Activated T-helper 1 cell treated with anti-CD3 and anti-CD28 coated beads, Interleukin-12 subunit alpha, Interleukin-12 subunit beta, Interleukin-2, Interleukin-4 antibody, amounts not matched to agents 30 ng/mL and 10 ng/mL and 1 ng/mL, durations not matched to agents 14 hours and 24 hours and 36 hours (primary cell): ENCODE measurements at places on chromosomes 2 and 18. TPM values are rescaled to one million over a fixed set of nuclear protein-coding genes. Genes with fewer than 3 reads are reported as not detected.

The CDK5R2 gene
- not detected in 2 replicates for total RNA-seq

The MLPH gene
- total RNA-seq, result not detected in 2 replicates

The ANKRD62 gene
- not detected in 2 replicates for total RNA-seq

The HOXD12 gene
- not detected in 2 replicates for total RNA-seq

The OR6B2 gene
- not detected in 2 replicates for total RNA-seq
